ENCODE measurements at places on chromosomes 16 and 17.
A peak's percentile ranks its signal among the peaks of the same experiment; 100 is the strongest.

GRCh38 chr17:17206124-17206912 lies at the start of gene PLD6:
Gene PLD6, minus strand, starts transcription at chr17:17206333. Its CDS starts 47 bp downstream, at chr17:17206286.
- DNase-seq: peak; percentile 94

DNA sequence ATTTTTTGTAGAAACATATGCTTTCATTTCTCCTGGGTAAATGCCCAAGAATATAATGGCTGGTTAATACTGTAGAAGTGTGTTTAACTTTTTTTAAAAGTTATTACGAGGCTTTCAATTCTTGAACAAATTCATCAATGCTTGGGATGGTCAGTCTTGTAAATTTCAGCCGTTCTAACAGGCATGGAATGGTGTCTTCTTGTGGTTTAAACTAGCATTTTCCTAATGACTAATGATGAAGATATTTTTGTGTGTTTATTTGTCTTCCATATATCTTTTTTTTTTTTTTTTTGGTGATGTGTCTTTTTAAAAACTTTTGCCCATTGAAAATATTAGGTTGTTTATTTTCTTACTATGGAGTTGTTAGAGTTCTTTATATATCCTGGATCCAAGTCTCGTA lies 67.1 kb downstream of the MGAT5B start:
- no peak for DNase-seq

GRCh38 chr16:89455178-89455577 lies 35.2 kb downstream of the ANKRD11 start:
- no peak for DNase-seq

GRCh38 chr16:5647051-5647450 lies 549.5 kb upstream of the EEF2KMT start:
- DNase-seq: no peak

DNA sequence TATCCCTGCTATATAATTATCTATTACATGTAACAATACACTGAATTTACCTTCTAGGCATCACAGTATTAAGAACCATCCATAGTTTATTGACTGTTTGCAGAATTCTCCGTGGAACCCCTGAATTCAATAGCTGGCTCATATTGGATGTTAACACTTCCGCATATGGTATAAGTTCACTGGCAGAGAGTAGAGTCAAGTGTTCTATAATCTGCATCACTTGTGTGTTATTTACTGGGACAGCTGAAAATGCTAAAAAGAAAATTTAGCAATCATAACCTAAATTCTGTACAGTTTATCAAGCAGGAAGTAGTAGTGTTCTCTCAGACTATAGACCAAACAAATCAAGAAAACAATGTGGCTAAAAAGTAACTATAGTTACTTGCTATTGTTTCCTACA lies 14.5 kb upstream of the BRIP1 start:
- no peak for DNase-seq

DNA sequence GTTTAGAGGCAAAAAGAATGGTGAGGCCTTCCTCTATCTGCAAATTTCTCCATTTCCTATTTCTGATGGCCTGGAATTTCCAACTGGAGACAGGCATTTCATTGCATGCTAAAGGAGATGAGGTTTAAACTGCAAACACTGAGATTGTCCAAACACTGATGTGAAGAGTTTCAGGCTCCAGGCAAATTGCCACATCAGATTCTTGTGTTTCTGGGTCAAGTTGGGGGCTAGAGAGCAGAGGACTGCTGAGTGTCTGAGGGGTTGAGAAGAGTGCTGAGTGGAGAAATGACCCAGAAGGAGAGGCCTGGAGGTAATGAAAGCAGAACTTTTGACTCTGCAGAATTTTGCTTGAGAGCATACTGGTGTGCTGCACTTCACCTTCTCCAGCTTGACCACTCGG lies 216.7 kb upstream of the MPHOSPH6 start:
- no peak for DNase-seq

- no peak for DNase-seq
Observed at GRCh38 chr16:50154420-50154950, 1.4 kb downstream of the TENT4B start.

GRCh38 chr17:67293251-67294203 lies 48.5 kb upstream of the HELZ start:
- DNase-seq: peak; percentile 68

DNA sequence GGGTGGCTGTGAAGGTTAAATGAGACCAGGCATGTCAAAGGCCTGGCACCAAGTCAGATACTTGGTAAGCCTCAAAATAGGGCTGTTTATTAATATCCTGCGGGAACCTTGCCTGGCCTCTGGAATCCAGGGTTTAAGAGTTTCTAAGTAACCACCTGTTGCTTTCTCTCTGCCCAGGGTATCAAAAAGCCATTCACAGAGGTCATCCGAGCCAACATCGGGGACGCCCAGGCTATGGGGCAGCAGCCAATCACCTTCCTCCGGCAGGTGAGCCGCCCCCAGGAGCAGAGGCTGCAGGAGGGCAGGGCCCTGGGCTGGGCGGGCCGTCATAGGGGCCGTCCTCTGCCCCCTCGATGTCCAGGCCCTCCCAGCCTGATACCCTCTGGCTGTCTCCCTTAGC lies 13.3 kb downstream of the GPT2 start:
- no peak for DNase-seq

- DNase-seq: no peak
Observed at GRCh38 chr16:58038219-58038641, 12.7 kb downstream of the MMP15 start.

GRCh38 chr17:81309859-81310839 lies 15.0 kb upstream of the SLC38A10 start:
- no peak for DNase-seq

All from stimulated activated naive CD4-positive, alpha-beta T cell (primary cell).